ENCODE measurements at places on chromosomes 7 and 10. TPM values are rescaled to one million over a fixed set of nuclear protein-coding genes. Genes with fewer than 3 reads are reported as not detected.

- DNase-seq, result no peak
These were observed 14.8 kb downstream of the ATG9B start for GRCh38 chr7:151009327-151010036.

The SPAG6 gene
- total RNA-seq, result not detected

GRCh38 chr10:34775044-34775637, 40.0 kb downstream of the PARD3 start:
- DNase-seq, result no peak

The CPA2 gene
- not detected for total RNA-seq

The SFRP4 gene
- total RNA-seq, result not detected

DNA sequence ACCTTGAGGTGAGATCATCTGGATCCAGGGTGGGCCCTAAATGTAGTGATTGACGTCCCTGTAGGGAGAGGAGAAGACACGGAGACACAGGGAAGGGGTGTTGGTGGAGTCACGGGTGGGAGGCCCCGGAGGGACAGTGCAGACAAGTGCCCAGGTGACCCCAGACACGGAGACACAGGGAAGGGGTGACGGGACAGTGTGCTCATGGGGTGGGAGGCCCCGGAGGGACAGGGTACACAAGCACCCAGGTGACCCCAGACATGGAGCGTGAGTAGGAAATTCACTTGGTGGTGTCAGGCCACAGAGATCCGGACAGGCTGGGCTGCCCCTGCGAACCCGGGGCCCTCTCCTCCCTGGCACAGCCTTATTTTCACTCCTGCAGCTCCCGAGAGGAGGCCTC, 176.9 kb downstream of the PTPRN2 start:
- no peak for DNase-seq

DNA sequence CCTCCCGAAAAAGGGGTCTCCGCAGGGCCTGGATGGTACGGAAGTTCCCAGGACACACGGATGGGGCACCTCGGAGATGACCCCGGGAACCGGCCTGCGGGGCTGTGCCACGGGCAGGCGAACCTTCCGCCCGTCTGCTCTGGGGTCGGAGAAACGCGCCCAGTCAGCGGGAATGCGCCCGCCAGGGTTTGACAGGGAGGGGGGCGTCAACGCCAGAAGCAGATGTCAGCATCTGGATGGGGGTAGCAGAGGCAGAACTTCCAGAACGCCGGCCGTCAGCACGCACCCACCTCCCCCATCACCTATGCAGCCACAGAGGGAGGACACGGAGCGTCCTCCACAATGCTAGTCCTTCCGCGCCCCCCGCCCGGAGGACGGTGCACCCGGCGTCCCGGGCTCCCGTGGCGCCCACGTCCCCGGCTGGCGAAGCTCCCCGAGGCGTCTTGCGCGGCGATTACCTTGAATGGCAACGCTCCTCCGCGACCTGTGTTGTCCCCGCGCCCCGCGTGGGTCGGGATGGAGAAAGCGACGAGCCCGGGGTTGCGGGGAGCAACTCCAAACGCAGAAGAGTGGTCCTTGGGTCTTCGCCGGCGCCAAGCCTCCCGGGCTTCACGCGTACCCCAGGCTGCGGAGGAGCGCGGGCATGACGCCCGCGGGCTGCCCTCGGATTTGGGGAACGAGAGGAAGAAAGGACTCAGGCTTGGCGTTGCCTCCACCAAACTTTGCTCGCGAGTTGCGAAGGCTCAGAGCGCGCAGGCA, 561 bp downstream of the FGFR2 start:
- DNase-seq, result no peak

DNA sequence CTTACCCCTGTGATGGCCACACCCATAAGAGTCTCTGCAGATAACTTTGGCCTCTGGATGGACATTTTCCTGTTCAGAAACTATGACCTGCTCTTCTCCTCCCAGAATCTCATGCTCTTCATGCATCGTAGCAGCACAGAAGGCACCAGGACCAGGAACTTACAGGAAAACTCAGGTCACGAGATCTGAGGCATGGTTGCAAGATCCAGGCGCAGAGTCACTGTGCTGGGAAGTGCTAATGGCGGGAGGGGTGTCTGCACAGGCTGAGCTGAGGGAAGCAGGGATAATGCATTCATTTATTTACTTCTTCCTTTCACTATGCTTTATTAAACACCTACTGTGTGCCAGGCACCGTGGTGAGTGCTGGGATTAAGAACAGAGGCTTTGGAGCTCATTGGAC, 48.2 kb upstream of the LOXL4 start:
- no peak for DNase-seq

DNA sequence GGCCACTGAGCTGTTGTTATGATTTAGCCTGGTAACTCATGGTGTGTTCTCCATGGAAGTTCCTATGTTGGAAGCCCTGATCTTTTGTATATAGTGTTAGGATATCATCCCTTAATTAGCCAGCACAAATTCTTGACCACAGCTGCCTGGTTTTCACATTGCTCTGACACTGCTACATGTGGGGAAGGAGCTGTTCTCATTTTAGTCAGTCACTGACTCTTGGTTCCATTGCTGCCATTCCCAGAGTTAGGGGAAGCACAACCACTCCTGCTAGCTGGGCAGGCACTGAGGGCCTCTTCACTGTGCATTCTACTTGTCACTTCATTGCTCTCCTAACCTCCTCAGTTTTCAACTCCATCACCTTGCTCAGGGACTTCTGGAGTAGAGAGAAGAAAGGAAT, 98.4 kb upstream of the GJD4 start:
- DNase-seq, result no peak

DNA sequence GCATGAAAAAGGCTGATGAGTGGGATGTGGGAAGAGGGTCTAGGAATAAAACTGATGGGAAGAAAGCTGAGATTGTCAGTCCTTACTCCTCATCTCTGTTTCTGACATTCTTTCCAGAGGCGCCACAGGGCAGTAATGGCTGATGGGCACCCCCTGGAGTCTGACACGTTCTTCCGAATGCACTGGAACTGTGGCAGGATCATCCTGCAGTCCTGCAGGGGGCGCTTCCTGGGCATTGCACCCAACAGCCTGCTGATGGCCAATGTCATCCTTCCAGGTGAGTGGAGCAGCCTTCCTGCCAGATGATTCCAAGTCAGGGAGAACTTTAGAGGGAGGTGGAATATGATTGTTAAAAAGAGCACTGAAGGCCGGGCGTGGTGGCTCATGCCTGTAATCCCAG, 4.8 kb downstream of the FSCN3 start:
- DNase-seq, result no peak

DNA sequence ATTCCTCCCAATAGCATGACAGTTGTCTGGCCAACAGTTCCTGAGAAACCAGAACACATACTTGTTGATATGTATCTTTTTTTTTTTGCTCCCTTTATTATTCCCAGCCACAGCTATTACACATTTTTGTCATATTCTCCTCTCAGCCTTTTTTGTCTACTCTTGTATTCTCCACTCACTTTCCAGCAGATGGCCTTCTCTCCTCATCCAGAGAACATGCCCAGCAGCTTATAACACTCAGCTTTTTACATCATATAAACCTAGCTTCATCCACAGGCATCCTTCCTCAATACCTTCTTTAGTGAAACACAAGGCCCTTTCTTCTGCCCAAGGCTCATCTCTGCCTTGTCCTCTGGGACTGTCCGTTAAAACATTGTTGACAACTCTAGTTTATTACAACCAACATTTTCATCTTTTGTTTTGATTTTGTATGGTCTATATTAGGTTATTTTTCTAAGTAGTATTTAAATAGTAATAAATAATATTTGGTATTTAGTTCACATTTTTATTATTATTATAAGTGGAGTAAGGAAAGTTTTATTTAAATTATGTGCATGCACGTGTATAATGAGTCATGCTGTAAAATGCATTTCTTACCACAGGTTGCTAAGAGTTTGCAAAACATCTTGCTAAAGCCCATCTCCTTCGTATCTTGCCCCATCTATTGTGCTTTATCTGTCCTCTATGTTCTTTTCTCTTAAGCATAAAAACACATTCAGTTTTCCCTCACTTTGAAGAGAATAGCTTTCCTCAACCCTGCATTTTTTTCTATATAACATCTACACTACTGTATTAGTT, 101.5 kb downstream of the ORC5 start:
- peak; percentile 56 for DNase-seq

DNA sequence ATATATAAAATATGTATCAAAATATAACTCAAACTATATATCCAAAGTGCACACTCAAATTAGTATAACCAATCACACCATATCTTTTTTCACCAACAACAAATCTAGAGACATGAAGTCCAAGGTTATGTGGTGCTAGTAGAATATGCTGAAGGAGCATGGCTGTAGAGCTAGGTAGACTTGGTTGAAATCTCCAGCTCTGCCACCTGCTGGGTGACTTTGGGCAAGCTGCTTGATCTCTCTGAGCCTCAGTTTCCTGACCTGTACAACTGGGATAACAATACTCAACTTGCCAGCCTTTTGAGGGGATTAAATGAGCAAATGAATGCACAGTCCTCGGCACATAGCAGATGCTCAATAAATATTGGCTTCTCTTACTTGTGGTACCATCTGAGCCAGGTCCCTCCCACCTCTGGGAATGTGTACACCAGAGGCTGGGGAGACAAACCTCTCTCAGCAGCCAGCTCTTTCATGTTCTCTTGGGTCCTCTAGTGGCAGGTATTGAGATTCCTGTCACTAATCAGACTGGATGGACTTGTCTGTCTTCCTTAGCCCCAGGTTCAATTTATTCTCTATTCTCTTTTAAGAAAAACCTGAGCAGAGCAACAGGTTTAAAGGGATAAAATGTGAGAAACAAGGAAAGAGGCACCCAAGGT, 94.3 kb upstream of the PDE1C start:
- peak; percentile 80 for DNase-seq

The EGR2 gene
- total RNA-seq, result not detected

The MIOS gene
- total RNA-seq, result 17.8 TPM

DNA sequence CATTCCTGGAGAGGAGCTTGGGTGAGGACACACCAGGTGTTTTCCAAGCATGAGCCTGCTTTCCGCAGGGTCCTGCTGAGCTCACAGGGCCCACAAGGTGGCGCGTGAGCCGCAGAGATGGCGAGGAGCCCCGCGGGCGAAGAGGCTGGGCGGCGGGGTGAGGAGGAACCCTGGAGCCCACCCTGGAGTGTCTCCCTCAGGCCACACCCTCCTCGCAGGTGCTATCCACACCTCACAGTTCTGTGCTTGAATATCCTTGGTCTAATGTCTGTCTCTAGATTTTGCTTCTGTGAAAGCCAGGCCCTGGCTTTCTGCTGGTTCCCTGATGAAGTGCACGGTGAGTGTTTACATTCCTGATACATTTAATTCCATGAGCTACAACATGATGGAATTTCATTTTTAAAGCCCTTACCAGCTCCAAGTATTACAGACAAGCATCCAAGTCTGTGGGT, 433.6 kb downstream of the ACTR3B start:
- no peak for DNase-seq

GRCh38 chr7:27750316-27750715, 10.4 kb downstream of the TAX1BP1 start:
- no peak for DNase-seq

GRCh38 chr7:30864101-30864500, 47.6 kb upstream of the AQP1 start:
- no peak for DNase-seq

GRCh38 chr7:131046246-131046645, 281.4 kb upstream of the MKLN1 start:
- no peak for DNase-seq

The CYP3A7 gene
- total RNA-seq, result not detected

DNA sequence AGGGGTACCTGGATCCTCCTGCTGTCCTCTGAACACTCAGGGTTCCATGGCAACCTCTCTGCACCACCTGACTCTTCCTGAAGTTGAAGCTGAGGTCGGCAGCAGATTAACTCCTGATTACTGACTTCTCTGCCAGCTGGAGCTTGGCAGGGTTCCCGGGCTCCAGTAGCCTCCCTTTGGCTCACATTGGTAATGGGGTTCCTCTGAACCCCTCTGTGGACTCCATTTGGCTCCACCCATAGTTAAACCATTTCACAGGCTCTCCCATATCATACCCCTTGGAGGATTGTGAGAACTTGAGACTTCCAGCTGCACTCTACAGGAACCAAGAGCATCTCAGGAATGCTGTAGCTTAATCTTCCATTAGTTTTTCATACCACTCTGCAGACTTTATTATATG, 292.5 kb downstream of the HDAC9 start:
- no peak for DNase-seq

- no peak for DNase-seq
These were observed 167.0 kb downstream of the CDK14 start for GRCh38 chr7:90763108-90763507.

The PDSS1 gene
- total RNA-seq, result 4.9 TPM

DNA sequence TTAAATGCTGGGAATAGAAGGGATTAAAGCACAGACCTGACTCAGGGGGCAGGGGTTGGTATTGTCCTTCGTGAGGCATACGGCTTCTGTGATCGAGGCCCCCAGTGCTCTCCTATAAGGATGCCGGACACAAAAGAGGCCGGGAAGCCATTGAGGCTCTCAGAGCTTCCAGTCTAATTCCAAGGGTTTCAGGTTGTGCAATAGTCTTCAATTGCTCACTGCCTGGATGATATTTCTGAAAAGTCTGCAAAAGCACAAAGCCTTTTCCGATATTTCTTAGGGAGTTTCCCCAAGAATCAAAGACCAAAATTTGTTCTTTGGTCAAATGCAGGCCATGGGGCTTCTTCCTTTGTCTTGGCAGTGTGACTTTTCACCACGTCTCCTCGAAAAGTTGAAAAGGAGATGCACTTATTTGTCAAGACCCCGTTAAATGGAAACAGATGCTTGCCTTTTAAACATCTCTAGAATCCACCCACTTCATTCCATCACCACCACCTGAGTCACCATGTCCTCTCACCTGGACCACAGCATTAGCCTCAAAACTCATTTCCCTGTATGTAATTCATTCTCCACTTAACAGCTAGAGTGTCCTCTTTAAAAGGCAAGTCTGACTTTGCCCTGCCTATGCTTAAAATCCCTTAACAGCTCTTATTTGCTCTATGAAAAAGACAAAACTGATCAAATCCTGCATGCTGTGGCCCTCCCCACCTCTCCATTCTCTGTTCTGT, 134.8 kb upstream of the NAMPT start:
- no peak for DNase-seq

- peak; percentile 83 for DNase-seq
These were observed 5.3 kb upstream of the TMEM139 start for GRCh38 chr7:143279186-143280098.

DNA sequence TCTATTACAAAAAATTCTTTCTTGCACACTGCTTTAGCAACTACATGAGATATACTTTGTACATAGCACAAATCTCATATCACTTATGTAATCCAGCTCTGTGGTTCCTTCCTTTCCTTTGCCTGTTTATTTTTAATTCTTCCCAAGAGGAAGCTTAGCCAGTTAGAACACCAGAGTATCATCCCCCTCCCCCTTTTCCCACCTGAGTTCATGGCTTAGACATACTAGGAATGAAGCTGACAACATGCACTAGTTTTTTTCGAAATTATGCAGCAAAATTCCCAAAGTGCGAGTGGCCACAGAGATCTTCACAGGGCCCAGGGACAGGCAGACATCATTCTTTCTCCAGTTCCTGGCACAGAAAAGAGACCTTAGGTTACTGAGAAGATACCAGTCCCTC, 17.8 kb downstream of the CAV1 start:
- no peak for DNase-seq

The ITIH5 gene
- 1.0 TPM for total RNA-seq

The ARHGEF35 gene
- total RNA-seq, result 0.13 TPM

DNA sequence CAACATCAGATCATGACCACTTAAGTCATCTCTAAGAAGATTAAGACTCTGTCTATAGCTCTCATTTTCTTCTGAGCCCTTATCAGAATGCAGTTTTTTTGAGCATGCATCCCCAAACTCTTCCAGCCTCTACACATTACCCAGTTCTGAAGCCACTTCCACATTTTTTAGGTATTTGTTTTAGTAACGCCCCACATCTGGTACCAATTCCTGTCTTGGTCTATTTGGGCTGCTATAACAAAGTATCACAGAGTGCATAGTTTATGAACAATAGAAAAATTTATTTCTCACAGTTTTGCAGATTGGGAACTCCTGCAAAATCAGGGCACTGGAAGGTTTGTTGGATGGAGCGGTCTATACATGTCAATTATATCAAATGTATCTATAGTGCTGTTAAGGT, 107.7 kb upstream of the KCND2 start:
- no peak for DNase-seq
